ENCODE measurements at places on chromosomes 1 and 21. TPM values are rescaled to one million over a fixed set of nuclear protein-coding genes. Genes with fewer than 3 reads are reported as not detected.

GRCh38 chr1:18954270-18955071 lies 2.0 kb downstream of the IFFO2 start:
- no peak for DNase-seq

DNA sequence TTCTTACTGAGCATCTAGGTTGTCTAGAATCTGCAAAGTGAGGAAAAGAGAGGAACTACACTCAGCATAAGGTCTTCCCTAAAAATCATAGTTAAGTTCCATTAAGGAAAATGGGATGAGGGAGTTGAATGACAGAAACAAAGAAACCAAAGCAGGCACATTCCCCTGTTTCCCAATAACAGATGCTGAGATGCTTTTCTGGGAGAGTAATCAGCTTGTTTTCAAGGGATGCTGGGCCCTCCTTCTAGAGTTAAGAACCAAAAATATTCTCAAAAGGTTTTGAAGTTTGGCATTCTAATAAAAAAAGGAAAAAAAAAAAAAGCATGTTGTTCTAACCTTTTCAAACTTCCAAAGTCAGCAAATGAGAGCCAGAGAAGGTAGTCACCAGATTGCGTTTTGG lies 105.2 kb upstream of the ZNF648 start:
- no peak for DNase-seq

GREM2 gene
- total RNA-seq = 0.05 TPM

DNA sequence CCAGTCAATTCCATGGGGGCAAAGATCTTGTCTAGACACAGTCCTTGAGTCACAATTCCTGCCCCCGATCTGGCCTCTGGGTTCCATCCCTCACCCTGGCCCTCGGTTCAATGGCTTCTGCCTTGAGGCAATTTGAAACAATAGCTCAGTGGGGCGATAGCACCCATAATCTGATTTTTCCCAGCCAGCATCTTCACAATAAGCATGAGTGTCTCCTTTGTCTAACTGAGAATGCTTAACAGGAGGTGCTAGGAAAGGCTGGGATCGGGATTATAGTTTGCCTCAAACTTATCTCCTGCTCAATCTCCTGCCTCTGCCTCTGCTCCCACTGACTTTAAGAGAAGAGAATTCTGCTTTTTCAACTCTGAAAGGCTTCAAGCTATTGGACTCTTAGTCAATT lies 293.9 kb upstream of the PROX1 start:
- no peak for DNase-seq

DNA sequence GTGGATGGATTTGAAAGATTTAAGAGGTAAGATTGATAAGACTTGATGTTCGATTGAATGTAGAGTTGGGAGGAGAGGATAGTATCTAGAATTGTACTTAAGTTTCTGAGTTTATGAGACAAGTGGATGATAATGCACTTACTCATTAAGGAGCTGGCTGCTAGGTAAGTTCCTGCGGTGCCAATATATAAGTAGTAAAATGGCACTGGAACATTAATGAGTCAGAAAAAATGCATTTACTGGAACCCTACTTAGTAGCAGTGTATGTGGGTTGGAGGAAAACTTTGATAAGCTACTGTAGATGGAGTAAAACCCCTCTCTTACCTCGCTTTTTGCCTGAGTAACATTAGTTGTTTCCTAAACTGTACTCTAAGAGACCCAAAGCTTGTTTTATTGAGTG lies 68.2 kb downstream of the ZFYVE9 start:
- no peak for DNase-seq

CTSE gene
- not detected for total RNA-seq

OR2T11 gene
- total RNA-seq = not detected

- DNase-seq = no peak
These were observed 63.3 kb downstream of the LRRC40 start for GRCh38 chr1:70142075-70142474.

RSPH1 gene
- not detected for total RNA-seq

GRCh38 chr1:180851995-180852887 lies 60.5 kb upstream of the KIAA1614 start:
- DNase-seq = no peak

GRCh38 chr21:35764586-35764985 lies 295.7 kb downstream of the SETD4 start:
- DNase-seq = no peak

DNA sequence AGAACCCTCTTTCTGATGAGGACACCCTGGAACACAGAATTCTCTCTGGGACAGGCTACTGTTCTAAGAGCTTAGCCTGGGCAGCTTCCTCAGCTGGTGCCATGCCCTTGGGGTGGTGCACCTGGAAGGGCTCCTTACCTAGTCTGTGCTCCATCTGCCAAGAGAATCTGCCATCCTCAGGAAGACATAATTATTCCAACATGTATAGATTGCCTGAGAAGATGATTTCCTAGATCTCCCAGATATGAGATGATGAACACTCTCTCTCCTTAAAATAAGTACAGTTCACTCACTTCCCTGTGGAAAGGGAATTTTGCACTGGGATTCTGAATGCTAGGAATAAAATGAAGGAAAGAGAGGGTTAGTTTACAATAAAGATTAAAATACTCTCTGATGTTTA lies 87.6 kb downstream of the NENF start:
- no peak for DNase-seq

BOLA1 gene
- 23.9 TPM for total RNA-seq

DNA sequence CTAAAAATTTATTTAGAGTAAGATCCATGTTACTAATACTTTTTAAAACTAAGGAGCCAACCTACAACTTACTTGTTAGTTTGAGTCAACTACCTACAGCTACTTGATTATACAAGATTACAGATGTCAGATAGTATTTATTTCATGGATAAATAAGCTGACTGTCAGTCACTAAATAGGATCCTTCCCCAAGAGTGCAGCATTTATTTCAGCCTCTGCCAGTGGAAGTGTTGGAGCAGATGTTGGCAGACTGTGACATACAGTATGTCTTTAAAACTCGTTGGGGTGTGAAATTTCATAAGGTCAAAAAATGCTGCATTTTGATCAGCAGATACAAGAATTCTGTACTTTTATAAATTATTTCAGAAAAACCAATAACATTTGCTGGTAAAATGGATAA lies 156.2 kb downstream of the AKT3 start:
- no peak for DNase-seq

DNASE2B gene
- total RNA-seq = not detected

- peak; percentile 14 for DNase-seq
These were observed 283.1 kb downstream of the GRIK1 start for GRCh38 chr21:29656504-29657239.

FTCD gene
- total RNA-seq = 0.56 TPM

TTC39A gene
- total RNA-seq = 0.12 TPM

CPTP gene
- 14.6 TPM for total RNA-seq

- peak; percentile 44 for DNase-seq
These were observed 12.6 kb downstream of the METTL13 start for GRCh38 chr1:171794085-171794484.

DNA sequence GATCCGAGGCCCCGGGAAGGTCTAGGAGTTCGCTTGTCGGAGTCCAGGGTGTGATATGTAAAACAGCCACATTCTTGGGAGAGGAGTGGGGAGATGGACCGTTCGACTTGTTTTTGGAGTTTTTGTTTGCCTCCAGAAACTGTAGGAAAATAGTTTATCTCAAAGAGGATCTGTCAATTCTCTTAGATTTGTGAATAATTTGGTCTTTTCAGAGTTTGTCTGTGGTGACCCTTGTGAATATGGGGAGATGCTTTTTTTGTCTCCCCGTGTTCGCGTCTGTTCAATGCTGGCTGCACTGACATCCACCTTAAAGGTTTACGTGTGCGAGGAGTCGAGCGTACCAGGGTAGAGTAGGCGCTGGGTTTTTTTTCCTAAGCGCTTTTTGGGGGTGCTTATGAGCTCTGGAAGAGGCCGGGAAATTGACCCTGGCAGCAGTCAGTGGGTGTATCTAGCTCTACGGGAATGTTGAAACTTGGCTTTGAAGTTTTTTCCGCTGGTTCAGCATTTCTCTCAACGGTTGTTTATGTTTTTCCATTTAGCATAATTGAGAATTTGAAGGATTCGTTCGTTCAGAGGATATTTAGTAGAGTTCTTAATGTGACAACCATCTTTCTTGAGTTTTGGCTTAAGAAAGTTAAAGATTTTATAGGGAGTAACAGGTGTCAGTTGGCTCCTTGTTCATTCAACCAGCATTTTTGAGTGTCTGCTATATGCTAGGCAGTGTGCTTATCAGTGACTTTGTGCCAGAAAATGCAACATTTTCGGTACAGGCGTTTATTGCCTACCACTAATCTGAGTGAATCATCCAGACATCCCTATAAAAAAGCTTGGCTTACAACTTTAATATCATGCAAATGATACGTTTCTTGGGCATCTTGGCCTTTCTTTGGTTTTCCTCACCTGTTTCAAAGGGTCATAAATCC lies 1.2 kb downstream of the SZRD1 start:
- DNase-seq = no peak

DNA sequence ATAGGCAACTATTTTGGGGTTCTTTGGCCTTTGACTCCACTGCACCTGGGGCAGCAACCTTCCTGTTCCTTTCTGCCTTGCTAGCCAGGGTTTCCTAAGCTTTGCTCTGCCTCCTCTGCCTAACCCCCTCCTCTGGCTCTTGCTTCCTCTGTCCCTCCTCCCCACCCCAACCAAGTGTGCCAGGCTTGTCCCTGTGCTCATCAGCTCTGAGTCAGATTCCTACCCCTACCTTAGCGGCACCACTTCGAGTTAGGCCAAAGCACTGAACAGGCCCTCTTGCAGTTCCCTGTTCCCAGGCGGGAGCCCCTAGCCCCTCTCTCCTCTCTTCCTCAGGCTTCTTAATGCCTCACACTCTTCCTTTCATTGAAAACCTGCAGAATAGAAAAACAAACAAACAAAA lies 74.8 kb upstream of the HAO2 start:
- no peak for DNase-seq

RASAL2 gene
- not detected for total RNA-seq

DNA sequence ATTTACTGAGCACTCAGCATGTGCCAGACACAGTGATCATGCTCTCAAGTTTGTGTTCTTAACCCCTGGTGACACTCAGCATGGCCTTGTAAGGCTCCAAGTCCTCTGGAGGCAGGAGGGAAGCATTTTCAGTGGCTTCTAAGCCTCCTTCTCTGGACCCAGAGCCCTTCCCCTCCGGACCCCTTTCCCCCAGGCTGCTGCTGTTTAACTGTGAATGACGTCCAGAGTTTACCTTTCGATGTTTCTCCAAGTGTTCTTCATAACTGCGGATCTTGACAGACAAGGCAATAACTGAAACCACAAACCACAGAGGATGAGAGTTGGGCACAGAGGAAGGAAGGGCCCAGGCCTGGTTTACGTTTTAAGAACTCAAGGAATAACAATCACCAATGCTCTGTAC lies 6.5 kb downstream of the MRPS15 start:
- no peak for DNase-seq

GRCh38 chr1:84539972-84540371 lies 33.6 kb upstream of the GNG5 start:
- no peak for DNase-seq

DNA sequence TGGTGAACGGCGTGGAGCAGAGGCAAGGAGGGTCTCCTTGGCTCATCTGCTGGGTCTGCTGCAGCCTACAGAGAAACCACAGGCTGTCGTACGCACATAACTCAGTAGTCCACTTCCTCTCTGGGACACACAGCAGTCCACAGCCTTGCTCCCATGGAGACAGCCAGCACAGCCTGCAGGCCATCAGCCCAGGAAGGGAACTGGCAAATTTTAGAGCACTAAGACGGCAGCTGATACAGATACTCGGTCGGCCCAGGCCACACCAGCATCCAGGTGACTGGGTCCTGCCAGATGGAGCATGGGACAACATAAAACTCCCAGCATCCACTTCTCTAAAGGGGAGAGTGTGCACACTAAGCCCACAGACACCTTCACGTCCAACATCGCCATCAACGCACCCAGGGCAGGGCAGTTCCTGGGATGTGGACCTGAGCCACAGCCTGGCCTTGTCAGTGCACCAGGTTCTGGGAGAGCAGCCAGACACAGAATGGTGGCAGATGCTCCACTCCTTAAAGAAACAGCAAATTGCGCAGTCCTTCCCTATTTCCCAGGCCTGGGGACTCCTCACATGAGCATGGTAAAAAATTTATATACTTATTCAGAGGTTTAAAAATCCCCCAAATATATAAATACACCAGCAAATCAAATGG lies 247.1 kb upstream of the RAB4A start:
- DNase-seq = no peak

GRCh38 chr1:12178511-12178910 lies 11.7 kb downstream of the TNFRSF1B start:
- no peak for DNase-seq

DNA sequence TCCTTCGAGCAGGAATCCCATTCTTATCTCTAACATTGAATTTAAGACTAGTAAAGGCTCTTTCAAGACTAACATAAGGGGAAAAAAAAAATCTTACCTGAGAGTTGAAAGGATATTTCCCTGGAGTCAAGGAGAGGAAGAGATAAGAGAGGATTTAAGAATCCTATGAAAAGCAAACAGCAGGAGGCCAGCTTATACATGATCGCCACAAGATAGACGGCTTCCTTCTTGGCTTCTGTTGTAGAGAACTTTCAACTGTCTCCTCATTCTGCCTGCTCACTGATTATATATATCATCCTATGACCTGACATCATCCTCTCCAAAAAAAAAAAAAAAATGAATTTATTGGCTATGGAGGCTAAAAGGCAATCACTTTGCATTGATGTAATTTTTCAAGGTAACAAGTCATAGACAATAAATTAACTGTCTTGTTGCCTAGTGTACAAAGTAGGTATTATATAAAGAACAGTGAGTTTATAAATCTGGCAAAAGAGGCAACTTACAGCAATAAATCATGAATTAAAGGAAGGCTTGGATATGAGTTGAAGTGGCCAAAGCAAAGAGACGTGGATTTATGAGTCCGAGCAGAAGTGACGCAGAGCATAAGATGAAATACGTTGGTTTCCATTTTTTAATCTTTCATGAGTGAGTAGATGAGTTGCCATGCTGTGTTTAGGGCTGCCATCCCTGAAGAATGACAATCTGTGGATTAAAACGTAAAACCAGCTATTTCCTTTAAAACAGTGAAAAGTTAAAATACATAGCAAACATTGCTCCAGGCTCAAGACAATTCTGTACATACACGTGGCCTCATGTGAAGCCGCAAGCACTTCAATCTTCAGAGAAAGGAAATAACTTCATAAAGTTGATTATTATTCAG lies at the start of gene UTS2:
TSS of gene UTS2 (minus strand) at position 262 of the 880 bp plus-strand sequence. CDS start at position 200, 62 bp downstream.
- no peak for DNase-seq

- no peak for DNase-seq
These were observed 410.0 kb downstream of the TGFB2 start for GRCh38 chr1:218755128-218755527.

IGSF3 gene
- 1.7 TPM for total RNA-seq

TNNI3K gene
- total RNA-seq = not detected

MAP3K6 gene
- 11.2 TPM for total RNA-seq

TMEM240 gene
- 0.41 TPM for total RNA-seq

GRCh38 chr21:37580666-37581065 lies 214.1 kb downstream of the DYRK1A start:
- DNase-seq = no peak

DNA sequence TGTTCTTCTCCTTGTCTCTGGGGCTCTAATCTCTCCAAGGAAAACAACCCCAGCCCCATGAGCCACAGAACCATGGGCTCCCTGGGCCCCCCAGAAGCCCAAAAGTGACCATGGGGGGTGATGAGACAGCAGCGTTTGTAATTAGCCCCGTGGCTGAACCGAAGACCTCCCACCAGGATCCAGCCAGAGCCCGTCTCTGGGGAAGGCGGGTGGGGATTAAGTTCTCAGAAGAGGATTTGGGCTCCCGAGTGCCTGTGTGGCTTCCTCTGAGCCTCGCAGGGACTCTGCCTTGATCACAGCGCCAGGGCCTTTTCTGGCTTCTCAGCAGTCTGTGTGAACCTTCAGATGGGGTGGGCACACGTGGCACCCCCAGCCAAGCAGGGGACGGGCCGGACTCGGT lies 77.0 kb downstream of the ALPL start:
- no peak for DNase-seq

CELA2A gene
- total RNA-seq = not detected

CDKN2C gene
- 13.7 TPM for total RNA-seq
